Uterus (tissue), 4 donors: ENCODE measurements at places on chromosomes 2 and 18. TPM values are rescaled to one million over a fixed set of nuclear protein-coding genes. Genes with fewer than 3 reads are reported as not detected.

DNA sequence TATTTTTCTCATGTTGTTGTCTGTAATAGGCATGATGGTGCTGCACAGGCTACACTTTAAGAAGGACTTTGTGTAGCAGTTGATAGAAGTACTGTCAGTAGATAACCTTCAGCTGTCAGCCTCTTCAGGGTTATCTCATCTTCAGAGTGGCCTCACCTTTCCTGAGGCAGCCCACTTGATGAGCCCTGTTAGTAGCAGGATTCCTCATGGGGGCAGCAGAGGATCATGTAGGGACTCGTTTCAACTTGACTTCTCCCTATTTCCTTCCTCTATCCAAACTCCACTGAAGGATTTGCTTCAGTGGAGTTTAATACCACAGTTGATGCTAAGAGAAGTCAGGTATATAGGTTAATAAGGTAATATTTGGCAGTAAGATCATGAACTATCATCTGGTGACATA, 530.3 kb upstream of the FSIP2 start:
- DNase-seq: no peak

- DNase-seq: no peak
These were observed 469.4 kb upstream of the SMIM21 start for GRCh38 chr18:75896865-75897264.

DNA sequence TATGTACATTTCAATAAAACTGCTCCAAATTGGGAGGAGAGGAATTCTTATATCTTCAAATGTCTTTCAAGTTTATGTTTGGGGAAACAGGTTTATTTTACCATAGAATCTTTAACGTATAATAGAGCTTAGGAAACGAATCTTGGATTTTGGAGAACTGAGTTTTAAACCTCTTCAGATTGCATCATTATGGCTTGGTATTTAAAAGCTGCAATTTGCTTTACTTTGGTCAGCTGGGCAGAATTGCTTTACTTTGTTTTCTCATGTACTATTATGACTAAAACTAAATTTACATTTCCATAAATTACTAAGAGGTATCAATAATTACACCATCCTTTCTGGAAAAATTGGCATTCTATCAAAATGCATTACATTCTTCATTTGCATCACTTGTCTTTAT, 54.6 kb downstream of the BAZ2B start:
- DNase-seq: no peak

DNA sequence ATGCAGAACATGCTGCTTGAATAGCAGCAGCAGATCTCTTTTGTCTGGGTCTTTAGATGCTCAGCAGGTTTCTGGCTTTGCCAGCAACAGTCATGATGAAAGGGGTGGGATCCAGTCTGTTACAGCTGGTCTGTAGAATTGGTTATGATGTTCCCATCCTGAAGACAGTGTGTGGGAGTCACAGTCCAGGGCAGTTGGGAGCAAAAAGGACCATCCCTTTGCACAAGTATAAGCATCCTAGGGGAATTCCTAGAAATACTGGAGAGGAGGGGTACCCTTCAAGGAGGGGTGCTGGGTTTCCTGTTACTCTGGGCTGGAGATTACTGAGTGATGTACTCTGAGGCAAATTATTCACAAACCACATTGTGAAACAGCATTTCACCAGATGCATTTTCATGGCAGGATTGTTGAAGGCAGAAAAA, 119.9 kb upstream of the RND3 start:
- DNase-seq: no peak

- DNase-seq: no peak
These were observed 1474.1 kb upstream of the SLC39A10 start for GRCh38 chr2:194182888-194183287.

Gene NLRC4
- total RNA-seq: 0.88 TPM

DNA sequence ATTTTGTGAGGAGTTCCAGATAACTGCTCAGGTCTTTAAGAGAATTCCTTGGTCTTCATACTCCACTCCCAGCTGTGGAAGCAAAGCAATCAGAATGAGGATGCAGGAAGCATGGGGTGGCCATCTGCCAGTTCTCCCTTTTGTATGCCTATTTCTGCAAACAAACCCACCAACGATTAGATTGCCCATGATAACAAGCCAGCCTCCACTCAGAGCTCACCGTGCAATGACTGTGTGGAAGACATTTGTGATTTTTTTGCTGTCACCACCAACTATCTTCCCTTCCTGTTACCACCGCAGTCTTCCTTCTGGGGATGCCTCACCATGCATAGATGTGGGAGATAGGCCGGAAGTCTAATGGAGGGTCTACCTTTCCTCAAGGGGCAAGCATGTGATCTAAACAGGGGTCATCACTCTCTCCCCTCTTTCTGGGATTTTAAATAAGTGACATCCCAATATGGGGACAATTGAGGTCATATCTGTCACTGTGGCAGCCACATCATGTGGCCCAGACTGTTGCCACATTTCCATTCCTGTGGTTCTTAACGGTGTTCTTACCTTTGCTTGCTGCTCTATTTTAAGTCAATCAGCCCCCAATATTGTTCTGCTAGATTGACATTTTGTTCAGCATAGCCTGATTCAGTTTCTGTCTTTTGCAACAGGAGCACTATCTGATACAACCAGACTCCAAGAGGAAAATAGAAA, 4.4 kb downstream of the AFF3 start:
- DNase-seq: no peak

DNA sequence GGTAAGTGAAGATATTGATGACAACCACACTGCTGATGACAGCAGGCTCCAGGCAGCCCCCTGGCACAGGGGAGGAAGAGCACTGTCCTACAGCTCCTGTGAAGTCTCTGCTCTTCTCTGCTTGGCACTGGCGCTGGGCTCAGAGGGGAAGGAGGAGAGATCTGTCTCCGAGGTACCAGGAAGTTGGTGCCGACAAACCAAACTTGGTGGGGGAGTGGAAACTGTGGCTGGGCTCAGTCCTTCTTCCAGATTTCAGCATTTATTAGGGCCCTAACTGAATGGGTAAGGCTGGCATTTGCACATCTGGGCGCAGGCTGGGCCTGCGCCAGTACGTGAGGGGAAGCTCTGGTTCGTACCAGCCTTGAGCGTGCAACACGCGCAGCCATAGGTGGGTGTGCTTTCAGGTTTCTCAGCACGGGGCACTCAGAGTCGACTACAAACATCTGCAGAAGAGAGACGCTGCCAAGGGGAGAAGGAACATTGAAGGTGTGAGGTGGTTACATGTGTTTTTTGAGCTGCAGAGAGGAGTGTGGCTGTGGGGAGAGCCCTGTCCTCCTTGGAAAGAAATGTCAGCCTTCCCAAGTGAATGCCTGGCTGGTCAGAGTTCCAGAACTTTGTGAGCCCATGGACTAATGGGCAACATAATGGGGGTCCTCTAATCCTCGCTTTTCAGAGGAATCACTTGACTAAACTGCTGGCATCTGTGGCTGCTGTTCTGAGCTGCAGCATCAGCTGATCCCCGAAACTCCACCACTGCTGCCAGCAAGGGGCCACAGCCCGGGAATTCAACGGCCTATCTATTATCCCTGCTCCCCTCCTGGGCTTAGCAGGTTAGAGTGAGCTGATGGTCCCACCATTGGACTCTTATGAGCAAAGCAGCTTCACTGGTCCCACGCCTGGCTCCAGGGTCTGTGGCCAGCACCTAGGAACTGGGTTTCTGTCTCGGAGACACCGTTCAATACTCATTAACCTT, 55.2 kb upstream of the SEMA4C start:
- DNase-seq: no peak

DNA sequence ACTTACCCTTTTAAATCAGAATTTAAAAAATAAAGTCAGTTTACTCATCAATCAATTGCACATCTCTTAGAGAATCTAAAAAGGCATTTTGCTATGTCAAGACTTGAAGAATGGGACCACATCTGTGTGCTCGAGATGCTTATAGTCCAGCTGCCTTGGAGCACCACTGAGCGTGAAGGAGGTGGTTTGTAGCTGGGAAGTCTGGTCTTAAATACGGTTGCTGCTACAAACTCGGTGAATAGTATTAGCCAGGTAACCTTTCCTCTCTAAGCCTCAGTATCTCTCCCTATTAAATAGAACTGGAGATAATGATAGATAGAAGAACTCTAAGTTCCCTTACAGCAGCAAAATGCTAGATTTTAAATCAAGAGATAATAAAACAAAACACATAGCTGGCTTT, 289.7 kb downstream of the TRIB2 start:
- no peak for DNase-seq

DNA sequence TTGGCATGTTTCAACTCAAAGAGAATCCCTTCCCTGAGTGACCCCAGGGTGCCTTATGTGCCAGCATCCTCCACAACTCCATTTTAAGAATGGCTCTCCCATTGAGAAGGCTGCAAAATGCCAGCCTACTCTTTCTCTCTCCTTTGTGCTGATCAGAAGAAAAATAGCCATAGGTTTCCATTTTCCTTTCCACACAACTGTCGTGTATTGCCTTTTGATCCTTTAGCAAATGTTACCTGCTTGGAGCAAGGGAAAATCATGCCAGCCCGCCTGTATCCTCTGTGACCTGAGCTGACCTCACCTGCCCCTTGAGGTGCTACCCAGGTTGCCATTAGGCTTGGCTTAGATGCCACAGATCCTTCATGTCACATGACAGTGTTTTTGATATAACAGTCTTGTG, 38.8 kb downstream of the DPYSL5 start:
- no peak for DNase-seq

DNA sequence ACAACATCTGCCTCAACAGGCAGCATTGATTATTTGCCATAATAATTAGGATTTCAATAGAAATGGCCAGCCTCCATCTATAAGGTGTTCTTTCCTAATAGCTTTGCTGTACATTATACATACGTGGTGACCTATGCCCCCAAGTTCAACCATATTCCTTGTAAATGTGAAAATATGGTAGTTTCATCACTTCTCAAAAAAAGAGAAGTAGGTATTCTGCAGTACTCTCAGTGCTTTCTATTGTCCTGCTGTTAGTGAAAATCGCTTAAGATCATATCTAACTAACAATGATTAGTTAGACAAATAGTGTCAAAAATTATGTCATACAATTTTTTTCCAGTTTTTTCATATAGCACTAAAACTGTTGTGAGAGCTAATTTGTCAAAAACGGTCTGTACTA, 79.6 kb downstream of the SLC4A10 start:
- DNase-seq: no peak

Gene ACMSD
- not detected for total RNA-seq

DNA sequence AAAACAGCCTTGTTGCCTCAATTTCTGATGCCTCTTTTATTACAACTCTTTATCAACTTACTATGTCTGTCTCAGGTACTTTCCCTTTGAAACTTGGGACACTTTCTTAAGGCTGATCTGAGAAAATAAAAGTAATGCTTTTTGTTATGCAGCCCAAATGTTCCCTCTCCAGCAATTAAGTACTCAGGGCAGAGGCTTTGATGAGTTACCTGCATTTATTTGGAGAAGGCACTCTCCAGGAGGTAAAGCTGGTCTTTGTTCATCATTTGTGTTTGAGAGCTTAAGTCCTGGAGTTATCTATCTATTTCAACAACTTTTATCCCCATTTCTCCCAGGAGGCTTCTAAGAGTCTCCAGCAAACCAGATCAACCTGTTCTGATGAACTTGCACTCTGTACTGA, 259.2 kb downstream of the ASXL3 start:
- no peak for DNase-seq

Gene SERPINB11
- not detected for total RNA-seq

Gene NYAP2
- not detected for total RNA-seq

Gene POTEF
- total RNA-seq: 0.76 TPM

Gene ABCG5
- not detected for total RNA-seq

DNA sequence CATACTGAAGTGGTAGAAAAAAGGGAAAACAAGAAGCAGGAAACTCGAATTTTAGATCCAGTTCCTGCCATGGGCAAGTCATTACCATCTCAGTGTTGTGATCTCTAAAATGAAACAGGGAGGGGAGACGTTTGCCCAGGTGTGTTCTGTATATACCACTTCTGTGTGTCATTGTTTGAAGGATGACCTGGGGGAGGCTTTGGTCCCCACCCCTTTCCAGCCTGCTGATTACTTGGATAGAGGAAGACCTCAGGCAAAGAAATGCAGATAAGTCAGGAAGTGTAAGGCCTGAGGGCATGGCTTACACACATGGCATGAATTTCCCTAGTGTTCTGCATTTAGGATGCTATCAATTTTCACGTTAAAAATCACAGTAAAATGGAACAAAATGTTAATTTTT, 205.2 kb upstream of the CXCR4 start:
- no peak for DNase-seq

Gene PPP3R1
- 47.1 TPM for total RNA-seq

DNA sequence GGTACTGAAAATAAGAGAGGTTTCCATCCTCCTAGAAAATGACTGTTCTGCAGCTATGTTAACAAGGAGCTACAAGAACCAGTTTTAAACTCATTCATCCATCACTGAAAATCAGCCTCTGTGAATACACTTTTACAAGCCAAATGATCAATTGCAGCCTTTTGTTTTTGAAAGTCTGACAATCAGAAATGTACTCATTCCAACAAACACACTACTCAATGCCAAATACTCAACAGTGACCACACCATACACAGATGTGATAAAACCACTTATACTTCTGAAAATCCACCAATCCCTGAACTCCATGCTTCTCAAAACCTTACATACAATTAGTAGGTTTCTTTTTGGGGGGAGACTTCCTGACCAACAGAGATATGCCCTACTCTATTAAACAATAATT, 663.9 kb upstream of the CHAC2 start:
- DNase-seq: no peak

DNA sequence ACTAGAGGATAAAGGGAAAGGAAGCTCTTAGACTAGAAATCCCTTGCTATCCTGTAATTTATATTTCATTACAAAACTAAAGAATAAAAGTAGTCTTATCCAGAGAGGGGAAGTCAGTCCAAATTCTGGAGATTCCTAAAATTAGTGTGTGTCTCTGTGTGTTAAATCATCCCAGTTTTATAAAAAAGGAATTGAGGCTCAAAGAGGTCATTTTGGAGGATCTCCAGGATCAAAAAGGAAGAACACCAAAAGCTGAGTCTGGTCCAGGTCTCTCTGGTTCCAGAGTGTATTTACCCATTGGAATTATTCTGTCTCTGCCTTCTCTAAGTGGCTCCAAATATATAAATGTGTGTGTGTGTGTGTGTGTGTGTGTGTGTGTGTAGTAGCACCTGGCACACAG, 166.7 kb downstream of the NRXN1 start:
- DNase-seq: no peak

Gene UGT1A10
- total RNA-seq: not detected

DNA sequence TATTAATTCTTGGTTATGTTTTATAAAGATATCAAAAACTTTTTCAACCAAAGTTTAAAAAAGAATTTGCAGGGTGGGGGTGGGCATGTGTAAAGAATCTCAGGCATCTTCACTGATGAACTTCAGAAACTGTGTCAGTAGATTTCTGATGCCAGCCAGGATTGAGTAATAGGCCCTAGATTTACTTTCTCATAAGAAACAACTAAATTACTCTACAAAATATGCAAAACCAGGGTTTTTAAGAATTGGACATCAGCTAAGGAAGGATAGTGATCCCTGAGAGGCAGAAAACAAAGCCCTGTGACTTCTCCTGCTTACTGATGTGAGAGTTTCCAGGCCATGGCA, 11.9 kb upstream of the IL1R1 start:
- no peak for DNase-seq

GRCh38 chr18:37869051-37869450, 303.5 kb upstream of the CELF4 start:
- DNase-seq: no peak

DNA sequence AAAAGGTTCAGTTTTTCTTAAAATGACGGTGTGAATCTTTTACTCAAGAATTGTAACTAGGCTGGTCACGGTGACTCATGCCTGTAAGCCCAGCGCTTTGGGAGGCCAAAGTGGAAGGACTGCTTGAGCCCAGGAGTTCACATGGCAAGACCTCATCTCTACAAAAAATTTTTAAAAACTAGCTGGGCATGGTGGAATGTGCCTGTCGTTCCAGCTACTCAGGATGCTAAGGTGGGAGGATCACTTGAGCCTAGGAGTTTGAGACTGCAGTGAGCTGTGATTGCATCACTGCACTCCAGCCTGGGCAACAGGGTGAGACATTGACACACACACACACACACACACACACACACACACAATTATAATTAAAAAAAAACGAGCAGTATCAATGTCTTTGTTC, 369.8 kb downstream of the DPP10 start:
- DNase-seq: no peak
